ENCODE measurements at places on chromosomes 4 and X.

DNA sequence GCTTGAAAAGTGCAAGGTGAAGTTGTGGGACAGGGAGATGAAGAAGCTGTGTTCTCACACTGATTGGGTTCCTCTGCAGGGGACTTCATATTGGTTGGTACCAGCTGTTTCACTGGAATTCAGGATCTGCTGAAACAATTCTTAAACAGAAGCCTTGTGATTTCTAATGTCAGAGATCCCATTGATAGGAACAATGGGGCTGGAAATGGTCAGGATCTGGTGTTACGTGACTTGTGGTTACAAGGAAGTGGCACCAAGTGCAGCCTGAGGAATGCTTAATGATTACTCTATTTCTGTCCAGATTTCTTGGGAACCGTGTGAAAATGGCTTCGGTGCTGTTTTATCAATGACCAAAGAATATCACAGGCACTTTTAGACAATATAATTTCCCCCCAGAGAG is 68.1 kb downstream of the MOSPD2 start:
- no peak for DNase-seq

DNA sequence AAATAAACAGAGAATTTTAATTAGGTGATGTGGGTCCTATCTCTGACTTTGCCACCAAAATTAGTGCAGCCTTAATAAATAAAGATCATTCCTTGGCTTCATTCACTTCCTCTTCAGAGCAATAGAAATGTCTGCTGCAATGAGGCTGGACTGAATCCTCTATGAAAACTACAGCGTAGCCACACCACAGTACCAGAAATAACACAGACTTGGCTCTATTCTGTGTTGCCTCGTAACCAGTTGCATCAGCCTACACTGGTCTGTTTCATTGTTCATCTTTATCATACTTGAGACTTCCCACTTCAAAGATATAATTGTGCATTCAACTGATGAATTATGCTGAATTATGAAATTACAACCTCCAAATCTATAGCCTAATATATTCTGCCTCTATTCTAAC is 15.8 kb downstream of the GLRA3 start:
- DNase-seq: no peak

- DNase-seq: no peak
These were observed 13.0 kb upstream of the SMIM20 start for GRCh38 chr4:25901030-25901430.

- no peak for DNase-seq
These were observed 408.0 kb upstream of the SPOCK3 start for GRCh38 chr4:167642250-167642649.

DNA sequence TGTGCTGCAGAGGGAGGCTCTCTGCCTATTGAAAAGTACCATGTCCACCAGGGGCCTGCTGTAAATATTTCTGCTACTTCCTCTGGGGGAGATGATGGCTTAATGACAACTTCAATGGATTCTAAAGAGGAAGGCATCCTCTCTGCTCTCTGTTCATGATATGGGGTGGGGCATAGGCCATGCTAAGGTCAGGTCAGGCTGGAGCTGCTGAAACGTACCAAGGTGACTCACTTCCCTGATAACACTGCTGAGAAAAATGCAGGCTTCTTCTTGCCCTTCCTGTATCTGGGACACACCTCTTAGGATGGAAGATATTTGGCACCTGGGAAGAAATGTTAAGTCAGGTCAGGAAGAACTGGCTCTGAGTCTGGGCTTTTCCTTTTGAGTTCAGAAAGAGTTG is 31.5 kb downstream of the HS3ST1 start:
- no peak for DNase-seq

GRCh38 chr4:85774489-85774888 is 299.5 kb downstream of the ARHGAP24 start:
- DNase-seq: no peak

- no peak for DNase-seq
These were observed at the start of gene MID2 for GRCh38 chrX:107825698-107826237. TSS of gene MID2 (plus strand) at chrX:107825866. CDS start at chrX:107826427, 561 bp downstream.

GRCh38 chrX:18668071-18668835 is 3.7 kb downstream of the RS1 start:
- DNase-seq: no peak

DNA sequence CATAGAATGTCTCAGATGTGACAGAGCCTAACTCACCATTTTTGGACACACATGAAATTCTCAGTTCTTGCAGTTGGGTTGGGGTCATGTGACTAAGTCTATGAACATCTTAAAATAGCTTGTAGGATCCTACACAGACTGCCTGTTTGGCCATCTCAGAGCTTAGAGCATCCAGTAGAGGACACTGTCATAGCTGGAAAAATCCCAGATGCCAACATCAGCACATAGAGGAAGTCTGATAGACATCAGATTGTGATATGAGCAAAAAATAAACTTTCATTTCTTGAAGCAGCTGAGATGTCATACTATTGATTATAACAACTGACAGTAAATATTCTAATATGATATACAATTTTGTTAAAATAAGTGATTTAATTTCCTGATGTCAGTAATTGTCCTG is 207.1 kb downstream of the TRAM1L1 start:
- DNase-seq: no peak

DNA sequence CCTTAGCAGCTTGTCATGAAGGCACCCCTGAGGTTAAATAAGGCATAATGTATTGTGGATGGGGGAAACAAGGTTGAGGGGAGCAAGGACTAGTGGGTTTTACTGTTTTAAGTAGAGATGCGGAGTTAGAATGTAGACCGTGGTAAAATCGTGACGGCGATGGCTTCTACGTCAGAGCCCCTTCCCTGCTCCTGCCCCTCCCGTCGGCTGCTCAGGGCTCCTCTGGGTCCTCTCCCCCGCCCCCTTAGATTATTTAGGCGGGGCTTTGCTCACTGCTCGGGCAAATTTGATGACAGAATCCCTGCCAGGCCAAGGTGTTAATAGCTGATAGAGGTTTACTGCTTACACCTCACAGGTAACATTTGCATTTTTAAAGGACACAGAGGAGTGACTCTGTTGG is 2.3 kb downstream of the FRMPD3 start:
- DNase-seq: no peak

DNA sequence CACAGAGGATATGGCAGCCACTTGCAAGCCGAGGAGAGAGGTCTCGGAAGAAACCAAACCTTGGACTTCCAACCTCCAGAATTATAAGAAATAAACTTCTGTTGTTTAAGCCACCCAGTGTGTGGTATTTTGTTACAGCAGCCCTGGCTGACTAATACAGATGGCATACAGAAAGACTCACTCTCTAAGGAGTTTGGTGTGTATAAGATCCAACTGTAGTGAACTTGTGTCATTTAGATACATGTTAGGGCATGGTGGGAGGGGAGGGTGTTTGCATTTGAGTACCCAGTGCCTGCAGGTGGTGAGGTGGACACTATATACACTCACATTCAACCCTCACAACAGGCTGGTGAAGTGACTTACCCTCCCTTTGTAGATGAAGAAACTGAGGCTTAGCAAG is 233.2 kb upstream of the KLF3 start:
- DNase-seq: no peak

DNA sequence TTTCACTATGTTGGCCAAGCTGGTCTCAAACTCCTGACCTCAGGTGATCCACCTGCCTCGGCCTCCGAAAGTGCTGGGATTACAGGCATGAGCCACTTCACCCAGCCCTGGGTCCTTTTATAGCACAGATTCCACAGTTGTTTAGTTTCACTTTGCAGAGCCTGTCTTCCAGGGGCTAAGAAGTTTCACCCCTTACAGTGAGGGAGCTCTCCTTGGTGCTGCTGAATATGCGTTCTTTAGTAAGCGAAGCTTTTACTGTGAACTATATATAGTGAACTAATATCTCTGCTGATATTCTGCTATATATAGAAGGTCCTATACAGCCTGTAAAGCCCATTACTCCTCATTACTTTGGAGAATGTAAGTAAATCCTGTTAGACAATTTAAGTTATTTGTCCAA is 4.2 kb downstream of the TCEAL6 start:
- no peak for DNase-seq

GRCh38 chr4:69701696-69702095 is 48.6 kb upstream of the UGT2A1 start:
- DNase-seq: no peak

DNA sequence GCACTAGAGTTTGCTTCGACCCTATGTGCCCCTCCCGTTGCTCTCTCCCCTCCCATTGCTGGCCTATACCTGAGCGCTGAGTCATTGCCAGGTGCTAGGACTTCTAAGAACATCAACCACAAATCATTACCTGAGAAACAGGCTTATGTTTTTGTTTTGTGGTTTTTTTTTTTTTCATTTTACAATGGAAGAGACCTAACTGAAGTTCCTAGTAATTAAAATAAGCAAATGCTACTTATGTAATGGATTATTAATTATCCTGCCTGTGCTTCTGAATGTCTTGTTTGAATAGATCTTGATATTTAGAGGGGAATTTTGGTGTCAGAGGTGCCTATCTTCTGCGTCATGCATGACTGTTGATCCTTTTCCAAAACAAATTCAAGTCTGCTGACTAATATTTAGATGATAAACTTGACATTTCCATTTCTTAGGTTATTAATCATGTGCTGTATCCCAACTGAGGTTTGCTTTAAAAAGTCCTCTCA is 275.4 kb upstream of the CPEB2 start:
- no peak for DNase-seq

GRCh38 chr4:106893395-106893881 is 142.7 kb downstream of the DKK2 start:
- DNase-seq: no peak

GRCh38 chr4:24330172-24330571 is 254.2 kb downstream of the DHX15 start:
- no peak for DNase-seq

DNA sequence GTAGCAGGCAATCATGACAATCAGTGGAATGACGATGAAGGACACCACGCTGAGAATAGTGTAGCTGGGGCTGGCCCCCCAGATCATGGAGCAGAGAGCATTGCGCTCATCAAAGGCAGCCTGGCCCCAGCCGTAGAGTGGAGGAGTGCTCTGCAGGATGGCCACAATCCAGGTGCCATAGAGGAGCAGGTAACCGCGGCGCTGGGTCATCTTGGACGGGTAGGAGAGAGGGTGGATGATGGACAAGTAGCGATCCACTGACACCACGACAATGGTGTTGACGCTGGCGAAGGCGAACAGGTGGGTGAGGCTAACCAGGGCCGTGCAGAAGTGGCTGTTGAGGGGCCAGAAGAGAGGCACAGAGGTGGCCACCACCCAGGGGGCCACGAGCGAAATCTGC is 2.8 kb downstream of the GPR101 start:
- DNase-seq: no peak

GRCh38 chr4:65381648-65382047 is 288.6 kb downstream of the EPHA5 start:
- no peak for DNase-seq

- DNase-seq: no peak
These were observed 577.6 kb downstream of the KLHL13 start for GRCh38 chrX:117539090-117539418.

DNA sequence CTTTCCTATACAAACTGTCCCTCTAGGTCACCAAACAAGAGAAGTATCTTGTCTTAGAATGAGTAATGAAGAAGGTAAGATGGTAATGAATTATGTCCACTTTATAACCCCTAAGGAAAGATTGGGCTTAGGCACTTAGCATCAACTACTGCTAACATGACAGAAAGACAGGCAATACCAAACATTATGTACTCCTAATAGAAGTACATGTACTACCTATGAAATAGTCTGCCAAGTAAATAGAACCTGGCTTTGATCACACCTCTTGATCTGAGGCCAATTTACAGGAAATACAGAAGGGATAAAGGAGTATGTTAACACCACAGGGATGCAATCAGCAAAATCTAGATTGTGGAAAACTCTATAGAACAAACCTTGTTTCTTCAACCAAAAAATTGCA is 14.1 kb upstream of the PCYT1B start:
- no peak for DNase-seq

GRCh38 chr4:2417765-2418649 is at the start of gene ZFYVE28:
TSS of gene ZFYVE28 (minus strand) at chr4:2418645. CDS start at chr4:2418323, 322 bp downstream.
- DNase-seq: no peak

DNA sequence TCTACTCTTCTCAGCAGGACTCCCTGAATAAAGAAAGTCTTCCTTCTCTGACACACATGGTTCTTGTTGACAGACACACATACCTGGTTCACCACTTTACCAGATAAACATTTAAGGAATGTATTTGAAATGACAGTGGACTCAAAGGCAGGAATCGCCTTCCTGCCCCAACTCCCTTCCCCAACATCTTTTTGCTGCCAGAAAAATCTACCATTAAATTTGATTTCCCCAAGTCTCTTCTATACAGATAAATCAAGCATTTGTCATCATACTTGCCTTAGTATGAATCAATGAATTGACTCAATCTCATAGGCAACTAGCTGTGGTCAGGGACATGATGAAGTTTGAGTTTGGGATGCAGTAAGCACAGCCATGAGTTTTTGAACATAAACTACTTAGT is 23.3 kb upstream of the ANXA5 start:
- DNase-seq: no peak

DNA sequence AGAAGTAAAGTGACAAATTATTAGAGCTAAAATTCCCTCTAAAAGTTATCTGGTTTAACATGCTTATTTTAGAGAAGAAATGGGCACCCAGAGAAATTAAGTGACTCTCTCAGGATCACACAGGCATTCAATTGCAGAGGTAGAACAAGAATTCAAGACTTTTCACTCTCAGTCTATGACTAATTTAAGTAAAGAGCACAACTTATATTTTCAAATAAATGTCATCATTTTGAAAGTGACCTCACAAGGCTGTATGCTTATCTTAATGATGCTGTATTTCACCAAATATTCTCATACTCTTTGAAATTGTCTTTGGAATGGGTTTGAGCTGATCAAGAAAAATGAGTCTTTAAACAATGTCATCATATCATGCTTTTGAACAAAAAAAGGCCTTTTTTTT is 15.3 kb downstream of the GPR174 start:
- no peak for DNase-seq

- DNase-seq: no peak
These were observed 5.2 kb downstream of the GABRA3 start for GRCh38 chrX:152445926-152446325.

- DNase-seq: no peak
These were observed at the start of gene ARHGEF6 for GRCh38 chrX:136780763-136781162. TSS of gene ARHGEF6 (minus strand) at chrX:136780932. CDS start at chrX:136780882, 50 bp downstream.

- DNase-seq: no peak
These were observed 44.2 kb downstream of the COQ2 start for GRCh38 chr4:83240379-83240875.

Measured in stimulated activated CD4-positive, alpha-beta T cell treated with anti-CD3 and anti-CD28 coated beads, Interleukin-1b, Interleukin-23, amount 100 ng/mL, for 24 hours (primary cell).